ENCODE measurements at places on chromosomes 1 and 21.

DNA sequence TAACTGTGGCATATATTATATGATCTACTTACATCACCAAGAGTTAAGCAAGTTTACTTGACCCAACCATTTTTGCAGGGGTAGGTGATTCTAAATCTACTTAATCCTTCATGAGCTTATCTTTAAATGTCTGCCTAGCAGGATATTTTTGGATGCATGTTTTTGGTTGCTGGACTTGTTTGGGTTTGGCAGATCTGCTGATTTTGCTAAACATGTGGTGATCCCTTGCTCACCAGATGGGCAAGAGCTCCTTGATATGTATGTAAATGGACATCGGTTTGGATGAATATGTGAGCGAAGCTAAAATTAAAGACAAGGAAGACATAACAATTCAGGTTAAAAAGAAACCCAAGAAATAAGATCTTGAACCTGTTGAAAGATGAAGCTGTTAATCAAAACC, 36.7 kb downstream of the FMN2 start:
- DNase-seq, result no peak

GRCh38 chr1:31203215-31203614, 36.5 kb downstream of the NKAIN1 start:
- no peak for DNase-seq

DNA sequence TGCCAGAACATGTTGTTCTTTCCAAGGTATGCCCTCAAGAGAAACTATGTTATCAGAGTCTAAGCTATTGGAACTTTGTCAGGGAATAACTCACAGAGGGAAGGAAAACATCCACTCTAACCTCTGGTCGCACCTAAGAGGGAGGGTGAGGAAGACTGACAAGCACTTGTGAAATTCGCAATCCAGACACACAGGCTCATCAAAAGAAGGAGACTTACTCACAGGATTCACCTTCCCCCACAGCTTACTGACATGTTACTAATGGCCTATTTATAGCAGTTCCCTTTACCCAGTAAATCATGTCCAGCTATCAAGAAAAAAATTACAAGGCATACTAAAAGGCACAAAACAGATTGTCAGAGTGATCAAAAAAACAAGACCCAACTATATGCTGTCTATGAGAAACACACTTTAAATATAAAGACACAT, 36.9 kb downstream of the WDR64 start:
- no peak for DNase-seq

DNA sequence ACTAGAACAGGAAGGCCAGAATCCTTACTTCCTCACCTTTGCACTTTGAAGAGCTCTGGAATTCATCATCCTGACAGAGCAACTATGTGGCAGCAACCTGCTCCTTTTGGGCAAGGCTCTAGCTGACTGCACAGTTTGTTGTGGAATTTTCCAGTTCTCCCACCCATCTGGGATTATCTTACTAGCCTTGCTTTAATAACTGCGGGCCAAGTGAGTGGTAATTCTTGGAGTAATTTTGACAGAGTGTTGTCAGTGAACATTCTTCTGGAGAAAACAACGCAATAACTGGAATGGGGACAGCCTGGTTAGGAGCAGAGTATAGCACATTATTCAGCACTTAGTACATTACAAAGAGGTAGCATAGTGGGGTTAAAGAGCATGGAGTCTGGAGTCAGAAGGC, 75.3 kb downstream of the NTMT2 start:
- DNase-seq, result no peak

DNA sequence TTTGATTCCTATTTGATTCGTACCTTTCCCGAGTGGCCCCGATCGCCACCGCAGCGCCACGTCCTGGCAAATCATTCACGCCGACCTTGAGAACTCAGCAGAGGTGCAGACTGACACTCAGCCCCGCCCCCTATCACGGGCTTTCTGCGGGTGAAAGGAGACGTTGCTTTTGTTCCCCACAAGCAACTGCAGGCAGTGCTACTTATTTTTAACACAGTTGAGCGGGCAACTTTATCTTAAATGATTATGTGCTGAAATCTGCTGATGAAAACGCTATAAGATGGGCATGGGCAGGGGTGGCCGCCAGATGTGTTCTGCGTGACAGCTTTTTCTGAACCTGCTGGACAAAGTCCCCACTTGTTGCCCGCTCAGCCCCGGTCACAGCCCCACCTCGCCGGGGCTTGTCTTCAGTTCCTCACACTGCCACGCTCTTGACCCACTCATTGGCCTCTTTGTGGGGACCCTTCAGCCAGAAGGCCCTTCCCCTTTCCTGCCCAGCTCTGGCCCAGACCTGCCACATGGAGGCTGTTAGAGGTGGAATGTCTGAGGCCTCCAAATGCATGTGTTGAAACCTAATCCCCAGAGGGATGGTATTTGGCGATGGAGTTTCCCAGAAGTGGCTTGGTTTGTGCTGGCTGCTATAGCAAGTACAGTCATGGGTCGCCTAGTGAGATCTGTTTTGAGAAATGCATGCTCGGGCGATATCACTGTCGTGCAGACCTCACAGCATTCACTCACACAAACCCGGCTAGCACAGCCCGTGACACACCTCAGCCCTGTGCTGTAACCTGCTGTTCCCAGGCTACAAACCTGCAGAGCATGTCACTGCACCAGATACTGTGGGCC, 15.7 kb upstream of the PDXK start:
- peak; percentile 23 for DNase-seq

- no peak for DNase-seq
Measured at GRCh38 chr1:233327651-233328141, at the start of gene MAP3K21. MAP3K21 (plus strand) TSS chr1:233327724; CDS start chr1:233328029, 305 bp downstream.

GRCh38 chr1:236103646-236104218, 38.6 kb upstream of the GPR137B start:
- peak; percentile 47 for DNase-seq

GRCh38 chr1:33250217-33250616, 6.1 kb upstream of the ZNF362 start:
- no peak for DNase-seq

GRCh38 chr1:91883470-91883869, 2.5 kb downstream of the TGFBR3 start:
- no peak for DNase-seq

DNA sequence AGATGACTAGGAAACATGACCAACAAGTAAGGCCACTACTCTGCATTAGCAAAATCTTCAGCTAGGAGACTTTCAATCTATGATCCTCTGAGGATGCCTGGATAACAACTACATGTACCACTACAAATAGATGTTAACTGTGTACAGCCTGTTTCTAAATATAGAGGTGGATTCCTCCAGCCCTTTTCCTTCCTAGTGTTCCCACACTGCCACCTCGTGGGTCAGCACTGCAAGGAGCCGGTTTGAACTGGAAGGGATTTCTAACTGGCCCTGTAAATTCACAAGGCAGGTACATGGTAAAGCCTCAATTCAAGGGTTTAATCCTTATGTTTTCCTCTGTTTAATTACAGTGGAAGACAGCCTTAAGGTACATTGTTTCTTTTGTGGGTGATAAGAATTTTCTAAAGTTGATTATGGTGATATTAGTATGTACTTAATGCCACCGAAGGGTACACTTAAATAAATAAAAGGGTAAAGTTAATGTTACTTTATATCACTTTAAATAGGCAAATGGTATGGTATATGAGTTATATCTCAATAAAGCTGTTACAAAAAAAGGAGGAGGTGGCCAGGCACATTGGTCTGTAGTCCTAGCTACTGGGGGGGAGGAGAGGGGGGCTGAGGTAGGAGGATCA, 14.4 kb downstream of the SMYD3 start:
- peak; percentile 57 for DNase-seq

- DNase-seq, result peak; percentile 18
Measured at GRCh38 chr1:98468111-98468717, 193.3 kb upstream of the SNX7 start.

DNA sequence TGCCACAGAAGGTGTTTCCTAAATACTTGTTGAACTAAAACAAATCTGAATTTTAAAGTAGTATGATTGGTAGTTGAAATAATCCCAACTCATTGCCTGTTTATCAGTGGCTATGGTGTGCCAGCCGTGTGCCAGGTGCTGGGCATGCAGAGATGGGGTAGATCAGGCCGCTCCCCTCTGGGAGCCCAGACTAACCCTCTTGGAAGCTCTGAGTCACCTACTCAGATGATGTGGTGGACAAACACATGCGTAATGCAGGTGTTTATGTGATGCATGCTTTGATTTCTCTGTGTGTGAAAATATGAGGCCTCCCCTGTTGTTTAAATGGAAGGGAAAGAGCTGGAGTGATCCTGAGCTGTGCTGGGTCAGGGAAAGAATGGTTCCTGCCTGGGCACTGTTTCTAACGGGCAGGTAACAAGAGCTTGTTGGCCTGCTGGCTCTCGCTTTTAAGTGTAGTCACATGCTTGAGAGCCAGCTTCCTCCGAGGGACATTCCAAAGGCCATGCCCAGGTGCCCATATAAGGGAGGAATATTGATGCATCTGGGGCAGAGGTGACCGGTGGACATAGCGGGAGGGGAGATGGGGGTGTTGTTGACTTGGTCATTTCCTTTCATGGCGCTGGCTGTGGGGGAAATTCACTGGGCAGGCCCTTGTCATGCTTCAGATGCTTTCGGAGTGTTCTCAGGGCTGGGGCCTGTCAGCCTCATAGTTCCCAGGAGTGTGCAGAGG, 10.2 kb downstream of the MFN2 start:
- no peak for DNase-seq

GRCh38 chr1:214220891-214221290, 60.1 kb upstream of the SMYD2 start:
- DNase-seq, result no peak

DNA sequence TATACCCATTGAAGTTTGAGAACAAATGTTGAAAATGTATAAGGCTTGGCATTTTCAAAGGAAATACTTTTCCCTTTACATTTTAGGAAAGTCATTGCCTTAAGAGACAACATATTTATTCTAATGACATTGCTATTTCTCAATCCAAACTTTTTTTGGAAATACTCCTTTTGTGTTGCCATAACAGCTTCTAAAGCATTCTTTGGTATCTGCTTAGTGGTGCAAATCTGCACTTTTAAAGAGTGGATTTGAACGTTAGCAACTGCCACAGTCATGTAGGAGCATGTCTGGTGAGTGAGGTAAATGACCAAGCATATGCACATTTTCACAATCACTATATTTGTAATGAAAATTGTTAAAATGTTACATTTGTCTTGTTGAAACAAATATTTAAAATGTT, 124.4 kb upstream of the GORAB start:
- DNase-seq, result no peak

- no peak for DNase-seq
Measured at GRCh38 chr1:52615489-52616042, 13.4 kb downstream of the GPX7 start.
